ENCODE measurements at places on chromosomes 2 and 18.

DNA sequence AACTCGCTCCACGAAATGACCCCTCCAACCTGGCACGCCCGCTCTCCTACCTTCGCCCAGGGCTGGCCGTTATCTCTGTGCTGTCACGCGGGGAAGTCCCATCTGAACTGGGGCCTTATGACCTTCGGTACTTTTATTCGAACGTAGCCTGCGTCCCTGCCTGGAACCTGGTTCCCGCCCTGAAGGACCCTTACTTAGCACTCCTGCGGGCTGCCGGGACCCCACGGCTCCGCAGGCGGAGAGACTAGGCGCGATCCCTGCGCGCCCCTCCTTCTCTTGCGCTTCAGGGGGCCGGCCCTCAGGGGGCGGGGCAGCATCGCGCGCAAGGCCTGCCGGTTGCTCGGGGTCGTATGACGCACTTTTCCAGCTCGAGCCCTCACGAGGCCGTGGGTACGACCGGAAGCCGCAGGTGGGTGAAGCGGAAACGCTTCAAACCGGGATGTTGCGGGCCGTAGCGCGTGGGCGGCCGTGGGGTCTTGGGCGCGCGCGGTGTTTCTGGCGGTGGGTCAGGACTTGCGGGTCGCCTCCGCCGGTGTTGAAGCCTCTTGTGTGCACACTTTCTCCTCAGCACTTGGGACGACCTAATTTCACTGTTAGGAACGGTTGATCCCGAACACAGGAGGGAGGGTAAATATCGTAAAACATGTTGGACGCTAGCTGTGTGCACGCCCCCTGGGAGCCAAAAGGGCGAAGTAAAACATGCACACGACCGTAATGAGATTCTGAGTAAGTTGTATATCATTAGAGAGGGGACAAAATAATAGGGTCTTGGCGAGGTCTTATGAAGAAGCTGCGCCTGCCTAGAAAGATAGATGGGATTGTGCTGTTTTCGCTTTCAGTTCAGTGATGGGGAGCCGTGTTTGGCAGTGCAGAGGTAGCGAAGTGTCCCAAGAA is at the start of the genes LIPT1 and TSGA10:
Gene LIPT1 (plus strand): TSS at position 325 of the 894 bp plus-strand sequence. CDS start 6,991 bp downstream, outside the sequence.
Gene TSGA10 (minus strand): TSS at position 300 of the 894 bp plus-strand sequence. CDS start 45,503 bp downstream, outside the sequence.
- no peaks in the 10 kb centered on the region for H3K27me3 ChIP-seq
- H3K36me3 ChIP-seq, result peaks cover 23% of the 10 kb centered on the region
- DNase-seq, result peak; percentile 95
- H3K4me3 ChIP-seq, result peak within 1 kb of the TSS; percentile 47

DNA sequence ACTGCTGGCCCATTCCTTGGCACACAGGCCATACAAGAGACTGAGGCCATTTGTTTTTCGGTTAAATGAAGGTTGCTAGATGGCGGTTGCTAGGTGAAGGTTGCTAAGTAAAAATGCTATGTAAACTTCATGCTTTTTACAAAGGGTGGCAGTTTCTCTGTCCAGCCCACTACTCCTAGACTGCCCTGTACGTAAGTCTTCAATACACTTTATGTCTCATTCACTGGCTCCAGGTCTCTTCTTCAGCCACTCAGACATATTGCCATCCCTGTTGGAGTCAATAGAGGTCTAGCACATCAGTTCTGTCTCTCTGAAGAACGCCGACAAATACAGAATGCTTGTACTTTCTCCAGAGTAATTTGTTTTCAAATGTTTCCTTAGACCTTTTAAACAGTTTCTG is 370.9 kb upstream of the RND3 start:
- DNase-seq, result no peak
- no peak overlapping the region for H3K27ac ChIP-seq
- no peaks in the 10 kb centered on the region for H3K27me3 ChIP-seq
- H3K4me1 ChIP-seq, result no peaks in the 10 kb centered on the region
- H3K4me3 ChIP-seq, result no peak overlapping the region

DNA sequence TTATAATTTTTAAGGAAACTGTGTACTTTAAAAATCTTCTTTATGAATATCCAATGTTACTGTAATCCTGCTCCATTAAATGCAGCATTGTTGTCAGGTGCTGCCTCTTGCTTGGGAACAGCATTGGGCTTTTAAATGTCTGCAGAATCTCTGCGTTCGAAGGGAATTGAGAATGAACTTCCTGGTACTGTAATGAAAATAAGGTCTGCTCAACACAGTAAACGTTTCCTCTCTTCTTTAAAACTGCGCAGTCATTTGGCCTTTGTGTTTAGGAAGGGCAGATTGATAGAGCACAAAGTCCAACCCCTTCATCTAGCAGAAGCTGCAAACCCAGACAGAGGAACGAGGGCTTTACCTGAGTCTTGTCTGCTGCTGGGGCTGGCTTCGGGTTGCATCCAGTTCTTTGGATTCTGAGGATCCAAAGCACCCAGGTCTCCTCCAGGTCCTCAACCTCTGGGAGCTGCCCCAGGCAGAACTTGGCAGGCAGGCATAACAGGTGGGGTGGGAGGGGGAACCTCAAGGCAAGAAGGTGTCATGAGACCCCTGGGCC is 104.5 kb downstream of the UGGT1 start:
- DNase-seq, result no peak
- H3K4me1 ChIP-seq, result peaks cover 19% of the 10 kb centered on the region
- H3K27ac ChIP-seq, result no peak overlapping the region
- H3K27me3 ChIP-seq, result no peaks in the 10 kb centered on the region
- H3K36me3 ChIP-seq, result peaks cover 26% of the 10 kb centered on the region
- H3K4me3 ChIP-seq, result no peak overlapping the region

- no peak overlapping the region for H3K4me3 ChIP-seq
- H3K36me3 ChIP-seq, result no peaks in the 10 kb centered on the region
- DNase-seq, result no peak
These were observed 139.6 kb upstream of the MYCN start for GRCh38 chr2:15800495-15801329.

DNA sequence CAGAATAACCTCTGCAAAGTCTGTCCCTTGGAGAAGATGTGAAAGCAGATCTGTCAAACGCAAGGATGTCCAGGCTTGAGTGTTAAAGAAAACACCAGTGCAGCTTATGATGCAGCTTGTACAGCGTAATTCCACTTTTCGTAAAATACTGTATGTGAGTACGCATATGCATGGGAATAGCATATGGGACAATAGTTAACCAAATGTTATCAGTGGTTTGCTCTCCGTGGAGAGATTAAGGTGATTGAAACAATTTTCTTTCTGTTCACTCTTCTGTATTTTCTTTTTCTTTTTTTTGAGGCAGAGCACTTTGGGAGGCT is 27.2 kb downstream of the ATOH8 start:
- no peak for DNase-seq
- H3K4me3 ChIP-seq, result no peak overlapping the region
- no peak overlapping the region for H3K27ac ChIP-seq
- no peaks in the 10 kb centered on the region for H3K4me1 ChIP-seq
- no peaks in the 10 kb centered on the region for H3K36me3 ChIP-seq

- no peak overlapping the region for H3K4me3 ChIP-seq
- H3K4me1 ChIP-seq, result no peaks in the 10 kb centered on the region
- DNase-seq, result no peak
- H3K36me3 ChIP-seq, result no peaks in the 10 kb centered on the region
- H3K27ac ChIP-seq, result no peak overlapping the region
These were observed 85.1 kb downstream of the GREB1L start for GRCh38 chr18:21327101-21327500.
